Ureter (tissue), 1 donor: ENCODE measurements at places on chromosomes 3 and 15. TPM values are rescaled to one million over a fixed set of nuclear protein-coding genes. Genes with fewer than 3 reads are reported as not detected.

DNA sequence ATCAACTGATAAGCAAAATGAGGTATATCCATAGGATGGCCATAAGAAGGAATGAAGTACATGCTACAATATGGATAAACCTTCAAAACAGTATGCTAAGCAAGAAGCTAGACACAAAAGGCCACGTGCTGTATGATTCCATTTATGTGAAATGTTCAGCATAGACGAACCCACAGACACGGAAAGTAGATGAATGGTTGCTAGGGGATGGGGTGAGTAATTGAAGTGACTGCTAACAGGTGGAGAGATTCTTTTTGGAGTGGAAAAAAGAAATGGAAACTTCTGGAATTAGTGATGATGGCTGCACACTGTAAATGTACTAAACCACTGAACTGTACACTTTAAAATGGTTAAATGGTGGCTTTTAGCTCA lies 630 bp upstream of the EFCAB12 start:
- no peak for DNase-seq

DNA sequence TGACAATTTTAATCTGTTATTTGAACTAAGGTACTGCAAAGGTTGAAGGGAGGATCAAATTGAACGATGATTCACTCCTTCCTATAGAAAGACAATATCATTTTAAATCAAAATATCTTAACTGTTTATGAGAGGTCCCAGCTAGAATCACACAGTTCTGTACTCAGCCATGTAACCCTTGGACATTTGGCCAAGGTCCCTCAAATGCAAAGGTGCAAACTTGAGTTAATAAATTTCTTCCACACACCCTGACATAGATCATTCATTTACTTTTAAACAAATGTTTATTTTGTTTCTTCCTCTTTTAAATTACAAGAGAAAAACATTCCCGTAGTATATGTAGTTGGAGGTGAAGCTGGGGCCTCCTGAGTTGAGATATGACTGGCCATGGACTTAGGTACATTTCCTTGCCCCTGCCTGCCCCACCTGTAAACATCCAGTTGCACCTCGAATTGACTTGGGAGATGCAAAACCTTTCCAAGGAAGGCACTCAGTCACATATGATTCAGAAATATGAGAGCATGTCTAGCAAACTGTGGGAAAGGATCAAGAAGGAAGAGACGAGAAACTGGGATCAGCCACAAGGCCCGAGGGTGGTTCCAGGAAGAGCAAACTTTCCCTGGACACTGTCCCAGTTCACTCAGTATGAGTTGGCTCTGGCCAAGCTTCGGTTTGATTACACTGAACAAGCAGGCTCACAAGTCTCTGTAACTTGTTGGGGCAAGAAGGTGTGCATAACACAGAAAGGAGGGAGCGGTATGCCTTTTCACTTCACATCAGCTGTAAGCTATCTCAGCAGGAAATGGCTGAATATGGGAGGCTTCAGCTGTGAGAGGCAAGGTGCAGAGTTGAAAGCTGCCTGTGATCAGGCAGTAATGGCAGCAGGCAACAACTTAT lies 6.7 kb downstream of the TNFSF10 start:
- peak; percentile 79 for DNase-seq

GRCh38 chr3:149812606-149813366 lies at the start of gene RNF13:
TSS of gene RNF13 (plus strand) at chr3:149813215. CDS start at chr3:149846027, 32,812 bp downstream.
- peak; percentile 97 for DNase-seq

GRCh38 chr15:60589253-60589652 lies 110.3 kb upstream of the ICE2 start:
- DNase-seq = no peak

SLC27A2 gene
- 8.1 TPM for total RNA-seq

TMC3 gene
- 1.4 TPM for total RNA-seq

ENTPD3 gene
- 30.1 TPM for total RNA-seq
